Stimulated activated naive CD8-positive, alpha-beta T cell treated with anti-CD3 and anti-CD28 coated beads, Interleukin-15, Interleukin-2, amounts not matched to agents 100 U/mL and 50 U/mL, for 24 hours (primary cell): ENCODE measurements at places on chromosomes 7 and 10.

DNA sequence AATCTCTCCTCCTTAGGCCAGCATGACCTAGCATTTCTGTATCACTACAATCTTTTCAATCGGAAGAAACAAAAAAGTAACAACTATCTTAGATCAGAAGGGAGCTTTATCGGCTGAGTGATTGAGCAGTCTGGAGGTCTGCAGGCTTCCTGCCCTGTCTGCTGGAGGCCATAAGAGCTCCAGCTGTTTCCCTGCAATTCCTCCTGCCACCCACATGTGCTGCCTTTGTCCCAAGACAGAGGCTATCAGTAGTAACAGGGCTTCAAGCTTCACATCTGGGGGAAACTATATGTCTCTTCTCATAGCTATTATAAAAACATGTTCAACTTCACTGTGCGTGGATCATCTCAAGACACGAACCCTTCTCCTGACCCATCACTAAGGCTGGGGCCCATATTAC lies 70.1 kb upstream of the VWC2 start:
- DNase-seq = no peak

DNA sequence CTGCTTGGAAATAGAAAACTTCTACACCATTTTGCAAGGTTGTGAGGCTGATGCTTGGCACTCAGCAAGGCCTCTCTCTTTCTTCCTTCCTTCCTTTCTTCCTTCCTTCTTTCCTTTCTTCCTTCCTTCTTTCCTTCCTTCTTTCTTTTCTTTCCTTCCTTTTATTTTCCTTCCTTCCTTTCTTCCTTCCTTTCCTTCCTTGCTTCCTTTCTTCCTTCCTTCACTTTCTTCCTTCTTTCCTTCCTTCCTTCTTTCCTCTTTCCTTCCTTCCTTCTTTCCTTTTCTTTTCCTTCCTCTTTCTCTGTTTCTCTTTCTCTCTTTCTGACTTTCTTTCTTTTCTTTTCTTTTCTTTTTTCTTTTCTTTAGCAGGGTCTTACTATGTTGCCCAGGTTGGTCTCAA lies 460.4 kb downstream of the KCNMA1 start:
- DNase-seq = no peak

DNA sequence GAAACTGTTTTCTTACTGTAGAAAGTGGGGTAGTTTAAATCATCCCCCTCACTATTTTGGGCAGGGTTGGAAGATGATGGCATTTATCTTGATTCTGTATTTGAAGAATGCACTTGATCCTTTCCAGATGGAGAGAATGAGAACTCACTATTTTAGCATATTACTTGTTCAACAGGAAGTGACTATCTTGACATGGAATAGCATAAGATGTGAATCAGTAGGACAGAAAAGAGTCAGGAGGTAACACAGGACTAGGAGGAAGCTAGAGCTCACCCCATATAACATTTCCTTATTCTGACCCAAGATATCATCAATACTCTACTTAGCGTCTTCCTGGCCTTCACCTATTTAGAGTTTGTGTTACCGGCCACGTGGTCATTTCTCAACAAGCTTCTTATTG lies 400.2 kb downstream of the PHTF2 start:
- no peak for DNase-seq

GRCh38 chr7:134625550-134625949 lies 21.1 kb upstream of the BPGM start:
- no peak for DNase-seq

DNA sequence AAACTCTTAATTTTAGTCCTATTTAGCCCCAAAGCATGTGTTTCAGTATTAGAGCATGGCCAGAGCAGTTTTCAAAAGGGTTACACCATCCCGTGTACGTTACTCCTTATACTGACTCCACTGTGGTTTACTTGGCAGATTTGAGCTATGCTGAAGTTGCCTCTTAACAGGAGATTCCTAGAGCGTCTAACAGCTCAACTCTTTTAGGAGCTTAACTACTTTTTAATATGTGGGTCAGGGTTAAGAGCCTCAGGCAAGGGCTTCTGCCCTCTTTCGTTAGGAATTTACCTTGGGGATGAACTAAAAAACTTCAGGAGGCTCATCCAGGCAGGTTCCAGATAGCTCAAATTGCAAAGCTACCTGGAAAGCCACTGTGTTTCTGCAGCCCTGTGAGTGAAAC lies 674.8 kb upstream of the C7orf33 start:
- DNase-seq = no peak

- no peak for DNase-seq
Observed at GRCh38 chr10:66656499-66656898, 269.3 kb upstream of the LRRTM3 start.

DNA sequence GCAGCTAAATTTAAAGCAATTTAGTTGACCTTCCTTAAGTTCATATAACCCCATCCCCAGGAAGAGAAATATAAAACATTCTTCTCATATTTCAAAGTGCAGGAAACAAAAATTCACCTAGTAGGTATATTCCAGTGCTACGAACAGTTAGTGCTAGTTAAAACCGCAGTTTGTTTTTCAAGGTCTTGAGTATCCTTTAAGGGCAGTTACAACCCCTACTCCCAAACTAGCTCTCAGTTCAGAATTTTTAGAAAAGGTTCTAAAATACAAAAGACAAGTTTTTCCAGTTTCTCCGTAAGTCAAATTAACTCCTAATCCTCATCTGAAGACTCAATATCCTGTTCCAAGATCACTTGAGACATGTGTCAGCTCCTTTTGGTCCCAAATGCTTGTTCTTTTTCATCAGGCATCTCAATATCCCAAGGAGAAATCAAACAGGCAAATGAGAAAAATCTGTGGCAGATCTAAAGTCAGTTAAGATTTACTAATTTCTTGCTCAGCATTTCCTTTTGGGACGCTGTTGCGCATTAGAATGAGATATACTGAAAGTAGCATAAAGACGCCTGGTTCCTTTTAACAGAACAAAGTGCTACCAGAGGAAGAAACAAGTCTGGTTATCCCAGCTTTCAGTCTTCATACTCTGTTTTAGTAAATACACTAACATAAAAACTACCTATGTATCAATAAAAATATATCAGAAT lies 51.8 kb downstream of the ARHGAP12 start:
- no peak for DNase-seq

DNA sequence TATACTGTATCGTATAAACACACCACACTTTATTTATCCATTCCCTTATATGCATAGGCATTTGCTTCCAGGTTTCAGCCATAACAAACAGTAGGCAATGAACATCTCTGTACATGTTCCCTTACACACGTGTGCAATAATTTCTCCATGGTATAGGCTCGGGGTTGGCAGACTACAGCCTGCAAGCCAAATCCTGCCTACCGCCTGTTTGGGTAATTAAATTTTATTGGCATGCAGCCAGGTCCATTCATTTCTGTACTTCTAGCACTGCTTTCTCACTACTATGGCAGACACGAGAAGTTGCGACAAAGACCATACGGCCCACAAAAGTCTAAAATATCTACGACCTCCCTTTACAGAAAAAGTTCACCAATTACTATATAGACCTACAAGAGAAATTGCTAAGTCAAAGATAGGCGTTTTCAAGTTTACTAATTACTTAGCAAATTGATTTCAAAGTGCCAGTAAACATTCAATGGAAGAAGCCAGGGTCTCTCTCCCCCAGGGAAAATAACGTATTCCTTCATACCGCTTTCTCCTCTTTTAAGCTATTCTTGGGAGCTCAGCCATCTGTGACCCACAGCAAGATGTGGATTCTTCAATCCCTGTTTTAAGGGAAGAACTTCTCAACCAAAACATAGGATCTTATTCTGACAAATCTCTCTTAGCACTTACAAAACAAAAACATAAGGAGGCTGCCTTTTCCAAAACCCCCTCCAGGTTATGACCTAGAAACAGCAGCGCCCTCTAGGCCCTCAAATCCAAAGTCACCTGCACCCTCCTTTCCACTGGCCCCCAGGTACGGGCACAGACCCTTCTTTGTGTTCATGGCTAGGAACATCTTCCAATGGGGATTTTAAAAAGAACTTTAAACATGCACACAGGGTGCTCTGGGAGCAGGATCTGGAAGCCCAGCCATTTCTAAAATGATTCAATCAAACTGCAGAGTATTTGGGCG lies 100.5 kb downstream of the FGFR2 start:
- DNase-seq = no peak

DNA sequence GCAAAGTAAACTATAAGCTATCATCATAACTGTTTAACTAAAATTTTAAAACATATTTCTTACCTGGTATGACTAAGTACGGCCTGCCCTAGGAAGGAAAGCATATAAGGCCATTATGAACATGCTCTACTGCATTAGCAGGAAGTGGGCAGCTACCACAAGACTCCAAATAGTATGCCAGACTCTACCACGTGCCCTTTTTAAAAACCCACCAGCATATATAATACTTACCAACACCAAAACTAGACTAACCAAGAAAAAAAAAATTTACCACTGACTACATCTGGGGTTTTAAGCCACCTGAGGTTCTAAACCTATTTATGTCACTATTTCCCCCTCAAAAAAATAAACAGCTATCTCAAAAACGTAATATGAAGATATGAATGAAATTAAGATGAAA lies 30.1 kb downstream of the NUDCD3 start:
- peak; percentile 46 for DNase-seq

DNA sequence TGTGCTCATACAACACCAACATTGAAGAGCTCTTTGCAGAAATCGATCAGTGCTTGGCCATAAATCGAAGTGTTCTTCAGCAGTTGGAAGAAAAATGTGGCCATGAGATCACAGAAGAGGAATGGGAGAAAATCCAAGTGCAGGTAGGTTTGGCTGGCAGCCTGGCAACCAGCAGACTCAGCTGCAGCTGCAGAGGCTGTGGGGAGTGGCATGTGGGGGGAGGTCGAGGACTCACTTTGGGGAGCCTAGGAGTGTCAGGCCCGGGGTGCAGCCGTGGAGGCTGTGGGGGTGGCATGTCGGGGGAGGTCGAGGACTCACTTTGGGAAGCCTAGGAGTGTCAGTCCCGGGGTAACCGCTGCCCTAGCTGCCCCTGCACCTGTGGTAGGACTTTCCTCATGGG lies 35.1 kb downstream of the RNF32 start:
- DNase-seq = no peak

DNA sequence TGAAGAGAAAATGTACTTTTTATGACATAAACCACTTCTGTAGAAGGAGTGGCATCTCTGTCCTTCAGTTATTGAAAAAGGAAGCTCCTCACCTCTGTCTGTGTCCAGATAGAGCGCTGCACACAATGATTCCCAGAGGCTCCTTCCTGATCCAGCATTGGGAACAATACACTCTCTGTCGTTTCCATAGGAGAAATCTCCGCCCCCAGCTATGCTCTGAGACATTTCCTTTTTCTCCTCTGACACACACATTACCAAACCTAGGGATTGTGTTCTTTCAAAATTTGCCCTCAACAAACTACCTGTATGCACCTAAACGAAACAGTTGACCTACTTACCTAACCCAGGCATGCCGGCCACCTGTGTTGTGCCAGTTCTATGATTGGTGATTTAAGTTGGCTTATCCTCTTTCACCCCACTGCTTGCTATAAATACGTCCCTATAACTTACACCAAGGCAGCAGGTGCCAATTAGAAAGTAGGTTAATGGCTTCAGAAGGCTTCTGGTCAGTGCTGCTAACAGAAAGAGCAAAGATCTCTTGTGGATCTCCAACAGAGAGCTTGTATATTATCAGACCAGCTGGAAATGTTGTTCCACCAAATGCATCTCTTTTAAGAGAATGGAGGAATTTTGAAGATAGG lies 140.1 kb upstream of the JCAD start:
- DNase-seq = no peak

DNA sequence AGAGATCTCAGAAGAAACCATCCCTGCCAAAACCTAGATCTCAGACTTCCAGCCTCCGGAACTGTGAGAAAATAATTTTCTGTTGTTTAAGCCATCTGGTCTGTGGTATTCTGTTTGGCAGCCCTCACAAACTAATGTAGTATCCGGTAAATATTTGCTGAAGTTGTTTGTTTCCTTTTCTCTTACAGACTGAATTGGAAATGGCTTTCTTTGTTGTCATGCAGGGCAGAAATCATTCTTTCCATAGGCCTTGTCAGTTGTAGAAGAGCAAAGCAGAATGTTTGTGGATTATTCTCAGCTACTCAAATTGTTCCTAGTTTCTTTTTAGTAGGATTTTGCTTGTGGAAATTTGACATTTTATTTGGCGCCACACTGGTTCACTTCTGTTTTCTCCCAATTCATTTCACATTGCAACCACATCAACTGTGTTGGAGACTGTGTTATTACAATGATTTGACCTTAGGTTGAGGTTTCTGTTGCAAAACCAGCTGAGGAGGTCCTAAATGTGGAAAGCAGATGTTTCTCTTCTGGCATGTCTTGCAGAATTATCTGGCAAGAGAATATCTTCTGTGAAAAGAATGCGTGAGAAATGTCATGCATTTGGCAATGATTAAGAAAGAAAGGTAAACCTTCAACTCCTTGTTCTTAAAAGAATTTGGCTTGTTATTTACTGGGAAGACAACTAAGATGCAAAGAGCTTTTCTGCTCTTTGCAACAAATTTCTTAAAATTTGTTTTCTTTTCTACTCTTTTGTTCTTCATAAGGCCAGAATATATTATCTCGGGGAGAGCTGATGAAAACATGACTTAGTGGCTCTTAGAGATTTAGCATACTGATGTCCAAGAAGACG lies 25.8 kb downstream of the ACTA2 start:
- DNase-seq = no peak
